Activated T-cell treated with anti-CD3 and anti-CD28 coated beads, Interleukin-2, amount 50 U/mL, for 72 hours (primary cell): ENCODE measurements at places on chromosomes 11 and 22. TPM values are rescaled to one million over a fixed set of nuclear protein-coding genes. Genes with fewer than 3 reads are reported as not detected.

- DNase-seq = peak; percentile 67
Observed at GRCh38 chr22:23315341-23315917, 135.1 kb downstream of the BCR start.

- DNase-seq = no peak
Observed at GRCh38 chr11:9617940-9618339, 44.5 kb downstream of the WEE1 start.

- no peak for DNase-seq
Observed at GRCh38 chr11:1983601-1983961, 14.1 kb downstream of the H19 start.

DNA sequence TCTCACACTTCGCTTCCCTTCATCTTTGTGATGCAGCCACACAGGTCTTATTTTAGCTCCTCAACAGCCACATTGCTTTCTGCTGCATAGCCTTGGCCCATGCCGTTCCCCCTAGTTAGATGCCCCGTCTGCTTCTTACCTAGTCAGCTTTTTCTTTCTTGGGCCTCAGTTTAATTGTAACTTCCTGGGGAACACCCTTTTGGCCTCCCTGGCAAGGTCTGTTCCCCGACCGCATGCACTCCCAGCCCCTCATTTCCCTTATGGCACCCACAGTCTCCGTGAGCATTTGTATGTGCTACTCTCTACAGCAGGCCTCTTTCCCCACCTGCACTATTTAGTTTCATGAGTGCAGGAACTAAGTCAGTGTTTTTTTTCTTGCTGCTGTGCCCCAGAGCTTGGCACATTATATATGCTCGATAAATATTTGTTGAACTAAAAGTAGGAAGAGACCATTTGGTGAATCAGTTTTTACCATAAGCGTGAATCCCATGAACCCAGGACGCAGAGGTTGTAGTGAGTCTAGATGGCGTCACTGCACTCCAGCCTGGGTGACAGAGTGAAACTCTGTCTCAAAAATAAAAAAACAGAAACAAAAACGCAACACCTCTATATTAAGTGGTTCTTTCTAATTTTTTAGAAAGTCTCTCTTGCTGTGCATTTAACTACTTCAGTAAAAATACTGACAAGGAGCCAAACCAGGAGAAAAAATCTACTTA is 38.5 kb downstream of the TNRC6B start:
- peak; percentile 15 for DNase-seq

The TRIM77 gene
- total RNA-seq = not detected

DNA sequence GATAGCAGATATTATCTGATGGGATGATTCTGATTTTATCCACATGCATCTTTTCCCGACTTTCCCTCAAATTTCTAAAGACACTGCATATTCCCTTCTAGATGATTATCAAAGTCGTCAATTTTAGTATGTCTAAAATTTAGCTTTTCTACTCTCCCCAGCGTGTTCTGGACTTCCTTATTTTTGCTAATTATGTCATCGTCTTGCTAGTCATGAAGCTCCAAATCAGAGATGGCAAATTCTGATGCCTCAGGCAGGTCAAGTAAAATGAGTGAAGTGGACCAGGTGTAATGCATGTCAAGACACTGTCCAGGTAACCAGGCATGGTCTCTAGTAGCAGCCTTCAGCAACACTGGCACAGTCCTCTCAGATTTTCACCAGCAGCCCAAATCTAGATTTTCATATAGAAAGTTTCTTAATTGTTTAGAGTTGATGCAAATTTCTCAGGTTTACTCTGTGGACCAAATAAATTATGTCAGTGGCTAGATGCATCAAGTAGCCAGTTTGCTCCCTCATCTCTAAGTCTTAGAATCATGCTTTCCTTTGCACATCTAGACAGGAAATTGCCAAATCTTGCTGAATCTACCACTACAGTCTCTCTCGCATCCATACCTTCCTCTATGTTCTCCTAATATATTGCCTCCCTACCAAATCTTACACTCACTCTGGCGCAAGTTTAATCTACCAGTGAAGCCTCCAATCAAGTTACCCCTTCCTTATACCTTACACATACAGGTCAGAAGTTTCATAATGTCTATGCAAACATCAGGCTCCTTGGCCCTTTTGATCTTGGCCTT is 10.6 kb downstream of the HSD17B12 start:
- DNase-seq = no peak

The BBOX1 gene
- total RNA-seq = not detected
